Neural cell (in vitro differentiated cells): ENCODE measurements at places on chromosomes 3 and 15. TPM values are rescaled to one million over a fixed set of nuclear protein-coding genes. Genes with fewer than 3 reads are reported as not detected.

Gene GOLGA6D
- polyA plus RNA-seq, result 0.12 TPM in 1 of 2 replicates, not detected in the other

Gene ZMYND10
- polyA plus RNA-seq, result 5.0 and 5.2 TPM in 2 replicates

Gene IL20RB
- polyA plus RNA-seq, result 2.0 and 3.0 TPM in 2 replicates

Gene GPR62
- not detected in 2 replicates for polyA plus RNA-seq

Gene ARRDC4
- polyA plus RNA-seq, result 38.6 and 39.7 TPM in 2 replicates

Gene MEIS2
- polyA plus RNA-seq, result 825 and 939 TPM in 2 replicates

Gene ITGB5
- 0.48 and 1.2 TPM in 2 replicates for polyA plus RNA-seq

Gene ZNF197
- polyA plus RNA-seq, result 51.9 and 64.1 TPM in 2 replicates

Gene TMIE
- polyA plus RNA-seq, result not detected in 2 replicates

Gene TMED3
- 83.5 and 103 TPM in 2 replicates for polyA plus RNA-seq

Gene ATP8B4
- 1.0 and 2.9 TPM in 2 replicates for polyA plus RNA-seq

Gene HOMER2
- polyA plus RNA-seq, result 21.7 and 26.9 TPM in 2 replicates

Gene ISL2
- not detected in 2 replicates for polyA plus RNA-seq

Gene CPNE9
- polyA plus RNA-seq, result 0.32 TPM in 1 of 2 replicates, not detected in the other

Gene SPTSSB
- 0.64 and 0.71 TPM in 2 replicates for polyA plus RNA-seq

Gene GOLGA8G
- not detected in 2 replicates for polyA plus RNA-seq

Gene CORO2B
- 15.1 and 17.1 TPM in 2 replicates for polyA plus RNA-seq

Gene AMIGO3
- 4.0 and 8.0 TPM in 2 replicates for polyA plus RNA-seq
